ENCODE measurements at places on chromosomes 1 and 21. TPM values are rescaled to one million over a fixed set of nuclear protein-coding genes. Genes with fewer than 3 reads are reported as not detected.

DNA sequence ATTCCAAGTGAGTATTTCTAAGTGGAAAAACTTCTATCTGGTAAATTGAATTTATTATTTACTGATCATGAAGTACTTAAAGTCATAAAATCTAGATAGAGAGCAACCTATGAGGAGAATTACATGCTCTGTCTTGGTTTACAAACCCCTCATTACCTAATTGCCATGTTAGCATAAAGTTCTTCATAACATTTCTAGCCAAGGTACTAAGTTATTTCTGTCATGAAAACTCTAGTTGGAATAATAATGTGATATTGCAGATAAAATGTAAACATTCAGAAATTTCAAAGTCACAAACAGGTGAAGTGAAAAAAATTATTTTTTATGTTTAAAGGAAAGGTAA is 228.6 kb downstream of the TTLL7 start:
- no peak overlapping the region for H3K4me3 ChIP-seq
- no peak for DNase-seq
- no peaks in the 10 kb centered on the region for H3K36me3 ChIP-seq
- peaks cover 4% of the 10 kb centered on the region for H3K4me1 ChIP-seq

The C1QB gene
- total RNA-seq = not detected

DNA sequence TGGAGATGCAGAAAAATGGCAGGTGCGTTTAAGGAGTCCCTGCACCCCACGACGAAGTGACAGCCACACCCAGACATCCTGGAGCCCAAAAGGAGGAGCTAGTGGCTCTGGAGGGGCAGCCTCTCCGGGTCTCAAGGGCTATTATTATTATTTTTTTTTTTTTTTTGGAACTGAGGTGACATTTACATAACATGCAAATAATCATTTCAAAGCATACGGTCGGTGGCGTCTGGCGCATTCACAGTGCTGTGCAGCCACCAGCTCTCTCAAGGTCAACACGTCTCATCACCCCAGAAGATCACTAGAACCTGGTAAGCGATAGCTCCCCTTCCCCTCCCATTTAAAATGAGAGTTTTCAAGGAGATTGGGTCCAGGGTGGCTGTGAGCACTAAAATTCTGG is 67.5 kb upstream of the PDE9A start:
- peaks cover 2% of the 10 kb centered on the region for H3K4me1 ChIP-seq
- DNase-seq = no peak

DNA sequence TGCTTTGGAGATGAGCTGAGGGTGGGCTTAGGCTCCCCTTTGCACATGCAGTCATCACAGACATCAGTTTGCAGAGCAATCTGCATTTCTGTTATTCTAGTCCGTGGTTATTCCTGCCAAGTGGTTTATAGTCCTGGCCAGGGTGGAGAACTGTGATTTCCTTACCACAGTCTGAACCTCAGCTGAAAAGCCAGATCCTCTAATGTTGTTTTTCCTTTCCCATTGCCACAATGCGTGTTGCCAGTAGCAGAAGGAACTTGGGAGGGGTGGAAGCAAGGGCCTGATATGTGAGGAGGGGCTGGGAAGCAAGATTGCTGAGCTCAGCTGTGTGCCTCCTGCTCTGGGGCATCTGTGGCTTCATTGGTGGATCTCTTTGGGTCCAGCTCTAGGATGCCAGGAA is 18.0 kb upstream of the ST3GAL3 start:
- H3K36me3 ChIP-seq = peaks cover 71% of the 10 kb centered on the region
- no peak overlapping the region for H3K27ac ChIP-seq
- peaks cover 3% of the 10 kb centered on the region for H3K4me1 ChIP-seq
- no peaks in the 10 kb centered on the region for H3K27me3 ChIP-seq

The ENO1 gene
- total RNA-seq = 744 TPM

- H3K27me3 ChIP-seq = no peaks in the 10 kb centered on the region
- DNase-seq = no peak
- no peak overlapping the region for H3K27ac ChIP-seq
- peaks cover 15% of the 10 kb centered on the region for H3K4me1 ChIP-seq
- H3K4me3 ChIP-seq = no peak overlapping the region
Observed at GRCh38 chr1:63955370-63956145, 181.7 kb downstream of the ROR1 start.

DNA sequence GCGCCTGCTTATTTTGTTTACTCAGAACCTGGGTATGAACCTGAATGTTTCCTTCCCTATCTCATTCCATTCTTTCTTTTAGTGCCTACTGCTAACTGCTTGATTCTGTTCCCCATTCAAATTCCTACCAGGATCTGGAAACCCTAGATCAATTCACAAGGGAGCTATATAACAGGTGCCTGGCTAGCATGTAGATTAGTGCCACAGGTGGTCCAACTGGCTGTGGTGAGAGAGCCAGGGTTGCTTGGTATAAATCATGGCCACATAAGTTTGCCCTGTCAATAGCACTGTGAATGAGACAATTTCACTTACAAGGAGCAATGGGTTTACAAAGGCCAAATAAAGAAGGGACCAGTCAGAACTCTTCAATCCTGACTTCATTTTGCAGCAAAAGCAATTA is 6.6 kb upstream of the PRPF38B start:
- H3K27me3 ChIP-seq = peaks cover 31% of the 10 kb centered on the region
- DNase-seq = no peak
- no peak overlapping the region for H3K4me3 ChIP-seq
- H3K4me1 ChIP-seq = peaks cover 7% of the 10 kb centered on the region
- no peaks in the 10 kb centered on the region for H3K36me3 ChIP-seq
- H3K27ac ChIP-seq = no peak overlapping the region

DNA sequence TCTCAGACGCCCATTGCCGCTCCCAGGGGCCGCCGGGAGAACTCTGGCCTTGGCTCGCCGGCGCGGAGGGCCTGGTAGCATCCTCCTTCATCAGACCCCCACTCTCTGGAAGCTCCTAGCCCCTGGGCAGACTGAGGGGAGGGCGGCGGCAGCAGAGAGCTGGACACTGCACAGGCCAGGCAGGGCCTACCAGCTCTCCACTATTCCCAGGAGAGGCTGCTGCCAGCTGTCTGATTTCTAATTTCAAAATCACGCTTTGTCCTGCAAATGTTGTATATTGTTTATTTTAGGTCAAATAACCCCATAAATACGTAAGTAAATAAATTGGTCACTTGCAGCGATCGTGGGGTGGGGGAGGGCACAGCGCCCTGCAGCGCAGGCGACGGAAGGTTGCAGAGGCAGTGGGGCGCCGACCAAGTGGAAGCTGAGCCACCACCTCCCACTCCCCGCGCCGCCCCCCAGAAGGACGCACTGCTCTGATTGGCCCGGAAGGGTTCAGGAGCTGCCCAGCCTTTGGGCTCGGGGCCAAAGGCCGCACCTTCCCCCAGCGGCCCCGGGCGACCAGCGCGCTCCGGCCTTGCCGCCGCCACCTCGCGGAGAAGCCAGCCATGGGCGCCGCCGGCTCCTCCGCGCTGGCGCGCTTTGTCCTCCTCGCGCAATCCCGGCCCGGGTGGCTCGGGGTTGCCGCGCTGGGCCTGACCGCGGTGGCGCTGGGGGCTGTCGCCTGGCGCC is at the start of gene MTARC1:
Gene MTARC1, plus strand, starts transcription at position 577 of the 732 bp plus-strand sequence. Its CDS starts 32 bp downstream, at position 609.
- H3K4me1 ChIP-seq = peaks cover 10% of the 10 kb centered on the region
- peak; percentile 82 for DNase-seq
- H3K4me3 ChIP-seq = peak within 1 kb of the TSS; percentile 73
- no peak within 1 kb of the TSS for H3K27ac ChIP-seq

DNA sequence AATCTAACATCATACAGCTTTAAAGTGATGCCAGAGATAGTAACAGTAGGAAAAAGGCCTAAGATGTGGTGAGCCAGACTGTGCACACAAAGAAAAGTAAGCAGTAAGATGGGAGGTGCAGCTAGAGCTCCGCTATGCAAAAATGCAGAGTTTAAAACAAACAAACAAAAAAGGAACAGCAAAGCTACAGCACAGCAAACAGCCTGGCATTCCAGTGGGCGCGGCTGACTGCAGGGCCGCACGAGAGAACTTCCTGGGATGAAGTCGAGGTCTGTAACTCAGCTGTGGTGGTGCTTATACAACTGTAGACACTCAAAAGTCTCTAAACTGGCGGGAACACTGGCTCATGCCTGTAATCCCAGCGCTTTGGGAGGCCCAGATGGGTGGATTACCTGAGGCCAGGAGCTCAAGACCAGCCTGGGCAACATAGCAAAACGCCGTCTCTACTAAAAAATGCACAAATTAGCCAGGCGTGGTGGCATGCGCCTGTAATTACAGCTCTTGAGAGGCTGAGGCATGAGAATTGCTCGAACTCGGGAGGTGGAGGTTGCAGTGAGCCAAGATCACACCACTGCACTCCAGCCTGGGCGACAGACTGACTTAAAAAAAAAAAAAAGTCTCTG is 30.1 kb downstream of the PRDM15 start:
- no peaks in the 10 kb centered on the region for H3K4me1 ChIP-seq
- DNase-seq = no peak
- H3K4me3 ChIP-seq = no peak overlapping the region
- H3K27me3 ChIP-seq = no peaks in the 10 kb centered on the region
- H3K36me3 ChIP-seq = peaks cover 12% of the 10 kb centered on the region

The FRRS1 gene
- 4.3 TPM for total RNA-seq

GRCh38 chr1:8266436-8267165 is 51.3 kb upstream of the SLC45A1 start:
- no peaks in the 10 kb centered on the region for H3K36me3 ChIP-seq
- H3K4me3 ChIP-seq = no peak overlapping the region
- H3K4me1 ChIP-seq = peaks cover 8% of the 10 kb centered on the region
- no peak for DNase-seq
- H3K27me3 ChIP-seq = no peaks in the 10 kb centered on the region

DNA sequence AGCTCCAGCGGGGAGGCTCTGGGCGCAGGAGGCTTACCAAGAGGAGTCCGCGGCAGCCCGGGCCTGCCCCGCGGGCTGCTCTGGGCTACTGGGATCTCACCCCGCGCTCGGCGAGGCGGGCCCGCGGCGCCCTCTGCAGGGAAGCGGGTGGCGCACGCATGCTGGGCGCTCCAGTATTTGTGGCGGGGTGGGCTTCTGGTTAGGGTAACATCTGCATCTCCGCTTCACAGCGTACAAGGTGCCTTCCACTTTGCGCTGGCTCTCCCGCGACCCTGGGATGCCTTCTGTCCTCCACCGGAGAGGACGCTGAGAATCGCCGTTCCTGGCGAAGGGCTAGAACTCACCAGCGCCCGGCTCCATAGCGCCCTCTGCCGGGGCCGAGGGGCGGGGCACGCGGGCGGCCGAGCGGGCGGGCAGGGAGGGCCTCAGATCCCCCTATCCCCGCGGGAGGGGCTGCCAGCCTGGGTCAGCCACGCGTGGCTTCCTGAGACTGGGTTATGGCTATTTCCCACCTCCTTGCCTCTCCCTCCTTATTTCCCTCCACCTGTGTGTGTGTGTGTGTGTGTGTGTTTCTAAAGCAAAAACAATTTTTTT is 46.6 kb upstream of the CTBS start:
- H3K4me3 ChIP-seq = peak overlapping the region; percentile 85
- H3K27me3 ChIP-seq = no peaks in the 10 kb centered on the region
- H3K4me1 ChIP-seq = peaks cover 18% of the 10 kb centered on the region
- no peaks in the 10 kb centered on the region for H3K36me3 ChIP-seq
- peak; percentile 96 for DNase-seq
- peak overlapping the region; percentile 72 for H3K27ac ChIP-seq

GRCh38 chr1:146001709-146002108 is 5.3 kb upstream of the TXNIP start:
- H3K4me3 ChIP-seq = no peak overlapping the region
- no peaks in the 10 kb centered on the region for H3K27me3 ChIP-seq
- no peak overlapping the region for H3K27ac ChIP-seq
- DNase-seq = no peak

DNA sequence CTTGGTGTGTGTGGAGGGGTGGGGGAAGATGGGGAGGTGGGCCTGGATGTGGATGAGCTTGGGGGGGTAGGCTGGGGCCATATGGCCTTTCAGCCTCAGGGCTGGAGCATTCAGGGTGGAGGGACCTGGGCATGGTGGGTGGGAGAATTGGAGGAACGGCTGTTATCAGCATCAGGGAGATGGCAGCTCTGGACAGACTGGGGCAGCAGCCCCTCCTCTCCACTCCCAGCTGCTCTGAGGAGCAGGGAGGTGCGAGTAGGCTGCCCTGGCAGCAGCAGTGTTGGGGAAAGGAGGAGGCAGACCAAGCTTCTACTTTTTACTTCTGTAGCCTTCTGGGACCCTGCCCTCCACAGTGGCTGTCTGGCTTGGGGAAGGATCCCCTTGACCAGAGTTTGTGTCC is 10.2 kb downstream of the PPFIA4 start:
- H3K4me3 ChIP-seq = no peak overlapping the region
- no peak for DNase-seq
- peaks cover 14% of the 10 kb centered on the region for H3K27me3 ChIP-seq
- H3K36me3 ChIP-seq = no peaks in the 10 kb centered on the region
- H3K27ac ChIP-seq = no peak overlapping the region

The SYPL2 gene
- total RNA-seq = 1.1 TPM

- H3K27ac ChIP-seq = peak overlapping the region; percentile 76
- no peaks in the 10 kb centered on the region for H3K36me3 ChIP-seq
Observed at GRCh38 chr1:10451287-10451686, 1.5 kb downstream of the CORT start.

DNA sequence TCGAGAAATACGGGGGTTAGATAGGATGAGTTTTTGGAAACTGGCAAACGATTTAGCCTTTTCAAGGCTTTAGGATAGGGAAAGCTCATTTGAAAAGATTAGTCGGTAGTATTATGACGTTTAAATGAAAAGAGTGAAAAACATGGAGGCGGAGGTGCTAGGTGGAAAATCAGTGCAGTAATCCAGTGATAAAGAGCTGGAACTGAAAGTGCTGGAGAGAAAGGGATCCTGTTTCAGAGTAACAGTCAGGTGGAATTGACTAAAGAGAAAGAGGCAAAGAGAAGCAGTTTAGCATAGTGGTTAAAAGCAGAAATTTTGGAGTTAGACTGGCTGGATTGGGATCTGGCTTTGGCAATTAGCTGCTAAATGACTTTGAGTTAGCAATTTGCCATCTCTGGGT is 945 bp downstream of the WDR3 start:
- DNase-seq = no peak
- H3K27ac ChIP-seq = peak overlapping the region; percentile 96
- H3K4me1 ChIP-seq = peaks cover 29% of the 10 kb centered on the region

DNA sequence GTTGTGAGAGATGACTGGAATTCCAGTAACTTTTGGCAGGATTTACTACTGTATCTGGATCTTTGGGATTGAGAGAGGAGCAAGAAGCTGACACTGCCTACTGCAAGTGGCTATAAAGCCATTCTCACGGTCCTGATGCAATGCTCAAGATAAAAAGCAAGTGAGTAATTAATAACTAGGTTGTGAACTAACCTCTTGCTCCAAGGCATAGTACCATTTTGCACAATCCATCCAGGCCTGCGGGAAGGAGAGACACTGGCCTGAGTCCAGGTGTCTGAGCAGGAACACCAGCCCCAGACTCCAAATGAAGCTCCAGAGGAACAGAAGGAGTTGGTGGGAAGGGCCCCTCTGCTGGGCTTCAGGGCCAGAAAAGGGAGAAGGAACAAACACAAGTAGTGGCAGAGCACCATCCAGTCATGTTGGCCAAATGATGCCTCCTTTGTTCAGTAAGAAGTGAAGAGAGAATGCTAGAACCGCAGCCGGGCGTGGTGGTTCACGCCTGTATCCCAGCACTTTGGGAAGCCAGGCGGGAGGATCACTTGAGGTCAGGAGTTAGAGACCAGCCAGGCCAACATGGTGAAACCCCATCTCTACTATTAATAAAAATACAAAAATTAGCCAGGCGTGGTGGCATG is 9.9 kb upstream of the SLC45A3 start:
- peaks cover 3% of the 10 kb centered on the region for H3K4me1 ChIP-seq
- no peak for DNase-seq
- peaks cover 4% of the 10 kb centered on the region for H3K27me3 ChIP-seq
- H3K36me3 ChIP-seq = no peaks in the 10 kb centered on the region
- H3K4me3 ChIP-seq = no peak overlapping the region

Data from osteocyte (in vitro differentiated cells).